ENCODE measurements at places on chromosomes 13 and 19.
A peak's percentile ranks its signal among the peaks of the same experiment; 100 is the strongest.

- no peak for DNase-seq
Observed at GRCh38 chr13:113735194-113735593, 23.8 kb upstream of the TMEM255B start.

DNA sequence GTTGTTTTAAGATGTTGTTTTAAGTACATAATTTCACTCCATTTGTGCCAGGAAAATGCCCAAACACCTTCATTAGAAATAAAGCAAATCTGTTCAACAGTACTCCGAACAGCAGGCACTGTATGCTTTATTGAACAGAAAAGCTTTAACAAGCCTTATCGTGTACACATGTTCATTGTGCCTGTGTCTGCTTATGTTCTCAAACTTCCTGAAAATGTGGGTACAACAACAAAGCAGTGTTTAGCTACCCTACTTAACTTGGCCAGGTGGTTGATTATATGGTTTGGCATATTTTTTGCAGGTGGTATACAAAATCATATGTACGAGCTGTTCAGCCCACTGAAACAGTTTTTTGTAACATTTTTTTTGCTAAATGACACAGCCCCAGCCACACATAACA, 718.0 kb downstream of the DACH1 start:
- no peak for DNase-seq

DNA sequence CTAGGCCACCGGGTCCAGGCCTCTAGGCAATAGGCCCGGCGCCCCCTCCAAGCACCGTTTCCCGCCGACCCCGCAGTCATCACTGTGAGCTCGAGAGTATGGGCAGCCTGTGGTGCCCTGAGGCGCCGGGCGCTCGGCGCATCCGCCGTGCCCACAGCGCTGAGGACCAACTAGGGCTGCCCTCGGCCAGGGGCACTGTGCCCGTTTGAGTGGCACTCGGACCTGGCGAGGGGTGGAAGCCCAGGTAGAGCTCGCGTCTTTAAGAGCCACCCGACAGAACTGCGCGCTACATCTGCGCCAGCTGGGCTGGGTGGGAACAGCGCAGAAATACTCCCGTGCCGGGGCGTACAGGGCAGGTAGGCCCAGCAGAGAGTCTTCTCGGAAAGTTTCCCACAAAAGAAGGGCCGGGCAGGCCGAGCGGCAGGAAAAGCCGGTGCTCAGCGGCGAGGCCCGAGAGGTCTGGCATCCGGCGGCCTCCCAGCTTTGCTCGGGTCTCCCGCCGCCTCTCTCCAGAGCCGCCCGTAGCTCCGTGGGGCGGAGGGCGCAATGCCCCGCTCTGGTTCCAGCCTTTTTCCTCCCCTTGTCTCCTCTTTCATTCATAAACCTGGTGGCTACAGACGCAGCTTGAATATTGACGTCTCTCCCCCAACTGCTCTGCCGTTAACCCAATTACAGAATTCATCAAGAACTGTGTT, 5.4 kb upstream of the SOX1 start:
- DNase-seq, result no peak

GRCh38 chr13:43665388-43665787, 121.4 kb downstream of the ENOX1 start:
- no peak for DNase-seq

DNA sequence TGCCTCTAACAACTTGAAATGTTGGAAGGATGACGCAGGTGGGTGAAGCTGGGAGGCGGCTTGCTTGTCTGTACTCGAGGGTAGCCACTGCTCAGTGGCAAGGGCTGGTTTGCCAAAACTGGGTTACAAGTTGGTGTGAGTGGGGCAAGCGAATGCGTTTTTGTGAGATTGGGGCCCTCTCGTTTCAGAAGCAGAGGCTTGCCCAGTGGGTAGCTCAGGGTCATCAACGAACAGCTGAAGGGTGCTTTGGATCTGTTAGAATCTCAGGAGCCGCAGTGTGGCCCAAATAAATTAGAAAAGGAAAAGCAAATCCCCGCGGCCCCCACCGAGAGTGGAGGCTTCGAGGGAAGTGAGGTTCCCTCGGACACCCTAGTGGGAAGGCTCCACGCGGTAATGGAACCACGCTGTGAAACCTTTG, 7.3 kb downstream of the ATP4B start:
- DNase-seq, result no peak

- DNase-seq, result peak; percentile 41
Observed at GRCh38 chr13:73708393-73708985, 425.7 kb downstream of the KLF12 start.

DNA sequence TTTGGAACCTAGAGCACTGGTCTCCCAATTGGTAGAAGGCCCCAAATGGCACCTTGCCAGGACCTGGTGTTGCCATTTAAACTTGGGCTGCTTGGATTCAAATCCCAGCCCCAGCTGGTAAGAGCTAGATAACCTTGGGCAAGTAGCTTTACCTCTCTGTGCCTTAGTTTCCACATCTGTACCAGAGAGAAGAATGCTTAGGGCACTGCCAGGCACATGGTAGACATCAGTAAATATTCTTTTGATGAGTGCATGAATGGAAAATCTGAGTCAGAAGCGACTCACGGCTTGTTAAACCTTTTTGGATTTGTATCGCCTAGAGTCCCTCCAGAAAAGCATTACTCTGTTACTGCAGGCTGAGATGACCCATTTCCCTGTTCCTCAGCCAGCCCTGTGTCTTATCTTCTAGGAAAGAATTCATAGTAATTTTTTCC, 90.9 kb downstream of the SIPA1L3 start:
- peak; percentile 46 for DNase-seq

GRCh38 chr13:51849145-51850101, 4.4 kb upstream of the TMEM272 start:
- DNase-seq, result peak; percentile 66

GRCh38 chr13:80361883-80362327, 21.0 kb upstream of the SPRY2 start:
- DNase-seq, result peak; percentile 39

DNA sequence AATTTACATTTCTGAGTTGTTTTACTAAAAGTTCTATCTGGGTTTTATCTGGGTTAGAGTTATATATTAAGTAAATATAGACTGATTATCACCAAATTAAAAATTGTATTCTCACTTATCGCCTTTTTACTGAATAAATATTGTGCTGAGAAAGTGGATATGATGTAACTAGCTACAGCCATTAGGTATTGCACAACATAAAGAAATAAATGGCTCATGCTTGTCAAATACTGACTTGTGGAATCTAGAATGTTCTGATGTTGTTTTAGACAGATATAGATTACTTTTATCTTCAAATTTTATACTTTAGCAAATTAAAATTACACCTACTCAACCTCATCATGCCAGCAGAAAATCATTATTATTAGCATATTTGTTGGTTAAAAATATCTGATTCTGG, 1277.1 kb upstream of the MIR17HG start:
- DNase-seq, result peak; percentile 13

- DNase-seq, result peak; percentile 76
Observed at GRCh38 chr19:58374200-58374599, 6.6 kb downstream of the ZNF837 start.

GRCh38 chr13:89307278-89307677, 1636.1 kb downstream of the SLITRK5 start:
- no peak for DNase-seq

GRCh38 chr13:73464758-73465616, 406.2 kb downstream of the KLF5 start:
- DNase-seq, result no peak

GRCh38 chr19:53192771-53193534, at the start of gene ZNF665:
TSS of gene ZNF665 (minus strand) at chr19:53193358. CDS start at chr19:53182898, 10,460 bp downstream.
- peak; percentile 79 for DNase-seq

DNA sequence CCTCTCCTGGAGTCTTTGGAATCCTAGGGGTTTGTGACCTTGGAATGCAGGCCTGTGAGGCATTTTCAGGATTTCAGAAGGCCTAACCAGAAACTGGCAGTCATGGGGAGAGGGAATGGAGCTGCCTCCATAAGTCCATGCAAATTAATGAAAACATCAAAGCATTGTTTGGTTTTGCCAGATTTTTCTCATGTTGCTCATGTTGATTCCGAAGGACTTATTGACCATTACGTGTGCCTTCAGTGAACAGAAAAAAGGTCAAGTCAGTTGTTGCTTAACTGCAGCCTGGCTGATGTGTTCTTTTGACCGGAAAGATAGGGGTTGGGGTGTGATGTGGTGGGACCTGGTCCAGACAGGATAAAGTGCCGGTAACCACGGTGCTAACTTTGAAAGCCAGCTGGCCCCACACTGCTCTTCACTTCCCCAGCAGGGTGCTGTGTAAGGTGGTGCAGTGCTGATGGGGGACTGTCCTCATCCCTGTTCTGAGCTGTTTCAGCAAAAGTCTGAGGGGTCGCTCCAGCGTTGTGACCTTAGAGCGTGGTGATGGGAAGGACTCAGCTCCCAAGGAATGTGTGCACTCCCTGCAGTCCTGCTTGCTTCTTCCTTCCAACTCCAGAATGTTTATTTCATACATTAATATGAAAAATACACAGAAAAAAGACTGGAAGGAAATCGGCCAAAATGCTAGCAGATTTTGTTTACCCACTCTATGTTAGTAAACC, 3.5 kb downstream of the RNF113B start:
- DNase-seq, result no peak

DNA sequence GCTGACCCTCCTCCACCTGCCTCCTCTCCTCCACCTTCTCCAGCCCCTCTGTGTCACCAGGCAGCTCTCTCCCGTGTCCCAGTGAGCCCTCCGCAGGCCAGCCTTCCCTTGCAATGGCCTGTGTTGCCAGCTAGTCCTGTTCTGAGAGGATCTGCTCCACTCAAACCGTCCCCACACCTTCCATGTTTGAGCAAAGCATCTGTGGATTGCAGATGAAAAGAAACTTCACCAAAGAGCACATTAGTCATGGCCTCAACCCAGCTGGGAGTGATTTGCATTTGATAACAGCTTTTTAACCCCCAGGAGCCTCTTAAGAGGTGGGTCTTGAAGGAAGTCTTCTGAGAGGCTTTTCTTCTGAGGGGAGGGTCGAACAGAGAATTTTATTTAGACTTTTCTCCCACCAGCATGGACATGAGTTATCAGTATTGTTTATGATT, 72.8 kb downstream of the COL4A2 start:
- no peak for DNase-seq

GRCh38 chr13:71477735-71478134, 389.3 kb downstream of the DACH1 start:
- DNase-seq, result no peak

DNA sequence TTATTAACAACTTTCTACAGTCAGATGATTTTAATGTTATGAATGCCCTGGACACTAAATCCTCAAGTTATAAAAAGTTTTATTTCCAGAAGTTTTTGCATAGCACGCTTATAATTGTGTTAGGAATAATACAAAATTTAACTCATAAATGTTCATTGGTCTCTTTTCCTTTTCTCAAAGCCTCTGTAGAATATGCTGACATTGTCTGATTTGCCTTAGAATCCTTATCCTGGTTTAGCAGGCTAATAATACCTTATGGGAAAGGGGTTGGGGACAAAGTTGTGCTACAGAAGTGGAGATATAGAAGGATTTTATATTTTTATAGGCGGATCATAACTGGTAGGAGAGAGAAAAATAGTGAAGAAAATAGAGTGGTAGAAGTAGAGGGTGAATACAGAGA, 1739.6 kb downstream of the OLFM4 start:
- no peak for DNase-seq

- no peak for DNase-seq
Observed at GRCh38 chr19:5889288-5889971, 14.2 kb downstream of the NDUFA11 start.

GRCh38 chr13:75968103-75968838, 332.1 kb downstream of the LMO7 start:
- no peak for DNase-seq

- DNase-seq, result no peak
Observed at GRCh38 chr13:75458696-75459422, 23.1 kb downstream of the TBC1D4 start.

- no peak for DNase-seq
Observed at GRCh38 chr13:34155931-34156607, 338.1 kb downstream of the RFC3 start.

- no peak for DNase-seq
Observed at GRCh38 chr19:325937-326565, 18.5 kb downstream of the MIER2 start.

DNA sequence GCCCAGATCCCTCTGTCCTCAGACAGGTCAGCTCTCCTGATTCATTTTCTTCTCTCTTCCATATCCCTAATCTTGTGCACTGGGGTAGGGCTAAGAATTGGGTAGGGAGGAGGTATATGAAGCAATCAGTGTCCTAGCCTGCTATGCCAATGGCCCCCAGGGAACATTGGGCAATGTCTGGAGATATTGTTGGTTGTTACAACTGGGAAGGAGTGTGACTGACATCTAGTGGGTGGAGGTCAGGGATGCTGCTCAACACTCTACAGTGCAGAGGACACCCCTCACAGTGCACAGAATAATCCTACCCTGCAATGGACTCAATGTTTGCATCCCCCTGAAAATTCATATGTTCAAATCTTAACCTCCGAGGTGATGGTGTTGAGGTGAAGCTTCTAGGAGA, 57.5 kb downstream of the CPAMD8 start:
- peak; percentile 27 for DNase-seq

DNA sequence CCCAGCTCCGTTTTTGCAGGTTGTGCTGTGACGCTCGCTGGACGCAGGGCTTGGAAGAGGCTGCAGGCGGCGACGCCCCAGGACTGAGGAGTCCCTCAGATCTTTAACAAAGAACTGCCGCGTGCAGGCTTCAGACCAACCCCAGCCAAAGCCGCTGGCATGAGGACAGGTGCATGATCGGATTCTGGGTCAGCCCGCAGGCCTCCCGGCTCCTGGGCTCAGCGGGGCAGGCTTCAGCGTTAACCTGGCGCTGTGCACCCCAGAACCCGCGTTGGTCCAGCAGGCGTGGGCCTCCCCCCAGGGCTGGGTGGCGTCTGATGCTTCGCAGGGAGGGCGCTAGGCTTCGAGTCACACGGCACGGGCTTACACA, 920 bp upstream of the TIMM13 start:
- no peak for DNase-seq

GRCh38 chr13:33445024-33445423, 159.5 kb upstream of the STARD13 start:
- no peak for DNase-seq

DNA sequence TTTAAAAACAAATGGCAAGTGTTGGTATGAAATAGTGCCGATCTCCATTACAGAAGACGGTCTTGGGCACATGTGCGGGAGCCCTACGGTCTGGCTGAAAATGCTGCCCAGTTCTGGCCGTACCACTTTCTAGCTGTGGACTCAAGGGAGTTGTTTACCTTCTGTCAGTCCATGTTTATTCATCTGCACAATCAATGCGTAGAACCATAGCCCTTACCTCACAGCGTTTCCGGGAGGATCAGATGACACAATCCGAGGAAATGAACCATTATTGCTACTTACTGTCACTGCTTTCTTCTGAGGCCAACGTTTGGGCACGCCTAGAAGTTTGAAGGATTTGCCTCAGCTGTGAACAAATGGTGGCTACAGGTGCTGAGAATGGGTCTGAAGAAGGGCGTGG, 31.2 kb downstream of the GADD45B start:
- DNase-seq, result peak; percentile 63

GRCh38 chr19:3693025-3693925, 7.0 kb downstream of the PIP5K1C start:
- DNase-seq, result no peak
